ENCODE measurements at places on chromosomes 7 and 10.

DNA sequence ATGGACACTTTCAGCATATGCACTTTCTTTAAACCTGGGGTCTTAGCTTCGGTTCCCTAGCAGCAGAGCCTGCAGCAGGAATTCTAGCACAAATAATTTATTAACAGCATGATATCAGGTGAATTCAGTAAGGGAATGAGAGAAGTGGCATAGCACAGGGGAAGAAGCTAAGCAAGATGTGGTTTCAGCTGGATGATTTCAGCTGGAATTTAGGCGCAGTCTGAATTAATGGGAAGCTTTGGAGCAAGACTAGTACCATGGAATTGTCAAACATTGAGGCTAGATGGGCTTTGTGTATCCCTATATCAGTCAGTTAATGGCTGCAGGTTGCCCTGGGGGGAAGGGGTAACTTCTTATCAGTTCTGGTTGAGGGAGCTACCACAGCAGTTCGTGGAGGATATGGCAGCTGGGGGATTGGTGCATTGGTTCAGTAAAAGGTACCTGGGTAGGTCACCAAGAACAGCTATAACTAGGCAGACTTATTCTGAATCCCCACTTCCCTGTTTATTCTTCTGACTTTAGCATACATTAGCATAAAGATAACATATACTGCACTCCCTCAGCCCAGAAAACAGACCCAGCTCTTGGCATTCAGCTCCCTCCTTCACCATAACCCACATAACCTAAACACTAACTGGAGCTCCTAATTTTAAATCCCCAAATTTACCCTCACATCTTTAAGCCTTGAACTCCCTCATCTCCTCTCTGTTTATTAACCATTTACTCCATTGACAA, 46.8 kb upstream of the NAMPT start:
- DNase-seq = no peak

- peak; percentile 82 for DNase-seq
Observed at GRCh38 chr10:62046522-62047227, 145.2 kb downstream of the ARID5B start.

DNA sequence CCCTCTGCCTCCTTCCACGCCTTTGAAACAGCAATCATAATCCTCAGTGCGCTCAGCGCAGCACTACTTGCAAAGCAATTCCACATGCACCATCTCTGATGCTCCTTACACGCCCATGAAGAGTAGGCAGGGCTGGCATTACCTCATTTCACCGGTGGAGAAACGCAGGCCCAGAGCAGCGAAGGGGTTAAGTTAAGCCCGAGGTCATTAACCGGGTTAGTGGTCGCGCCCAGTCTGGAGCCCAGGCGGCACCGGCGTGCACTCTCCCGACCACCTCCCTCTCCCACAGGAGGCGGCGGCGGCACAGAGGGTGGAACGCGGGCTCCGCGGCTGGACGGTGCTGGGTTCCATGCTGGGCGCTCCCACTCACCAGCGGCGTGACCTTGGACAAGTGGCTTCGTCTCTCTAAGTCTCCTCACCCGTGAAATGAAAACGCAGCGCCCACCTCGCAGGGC, 515 bp downstream of the FASTK start:
- peak; percentile 6 for DNase-seq

GRCh38 chr7:1175967-1176851, 16.2 kb upstream of the ZFAND2A start:
- DNase-seq = peak; percentile 67

- DNase-seq = no peak
Observed at GRCh38 chr10:98563811-98564210, 117.1 kb upstream of the HPS1 start.

- DNase-seq = no peak
Observed at GRCh38 chr7:116524609-116525297, at the start of gene CAV1. CAV1 (plus strand) TSS chr7:116525036; CDS start chr7:116525063, 27 bp downstream.
